ENCODE measurements at places on chromosomes 1 and 21. TPM values are rescaled to one million over a fixed set of nuclear protein-coding genes. Genes with fewer than 3 reads are reported as not detected.

FAM163A gene
- not detected for total RNA-seq

KCNQ4 gene
- total RNA-seq, result 0.27 TPM

INSRR gene
- total RNA-seq, result not detected

HCRTR1 gene
- total RNA-seq, result not detected

NPR1 gene
- total RNA-seq, result 1.9 TPM

PTGS2 gene
- 7.5 TPM for total RNA-seq

PLA2G2A gene
- not detected for total RNA-seq

LCE2B gene
- not detected for total RNA-seq

GJA9 gene
- total RNA-seq, result not detected

COL8A2 gene
- total RNA-seq, result 0.09 TPM

ASAP3 gene
- total RNA-seq, result 7.7 TPM

GBP5 gene
- not detected for total RNA-seq

TMEM9 gene
- total RNA-seq, result 83.3 TPM

MAP10 gene
- 1.1 TPM for total RNA-seq

GALE gene
- 70.0 TPM for total RNA-seq

CBS gene
- 11.2 TPM for total RNA-seq

CYP4A22 gene
- total RNA-seq, result not detected

PHGDH gene
- total RNA-seq, result 86.0 TPM

HSPA6 gene
- 1.4 TPM for total RNA-seq

NOS1AP gene
- 0.18 TPM for total RNA-seq

NBPF4 gene
- 0.15 TPM for total RNA-seq

PRDM16 gene
- 0.45 TPM for total RNA-seq

OR2T11 gene
- total RNA-seq, result not detected

TAF13 gene
- 42.4 TPM for total RNA-seq

KMO gene
- 0.53 TPM for total RNA-seq

VCAM1 gene
- total RNA-seq, result 0.03 TPM

DNASE2B gene
- not detected for total RNA-seq

CAMK1G gene
- total RNA-seq, result 0.25 TPM

C1orf174 gene
- total RNA-seq, result 23.5 TPM

CNR2 gene
- total RNA-seq, result not detected

PTPRU gene
- total RNA-seq, result 7.2 TPM

GPR25 gene
- not detected for total RNA-seq

KRTAP10-9 gene
- total RNA-seq, result not detected

FAAH gene
- 0.61 TPM for total RNA-seq

DIRAS3 gene
- total RNA-seq, result 0.85 TPM

CAPN8 gene
- total RNA-seq, result 1.8 TPM

ANGPTL3 gene
- not detected for total RNA-seq

NUDT4B gene
- total RNA-seq, result 1.2 TPM

LCE2A gene
- not detected for total RNA-seq

Measured in A549 treated with Hydrocortisone at 1 μM for 4 hours (cell line).